ENCODE measurements at places on chromosomes 1 and 21. TPM values are rescaled to one million over a fixed set of nuclear protein-coding genes. Genes with fewer than 3 reads are reported as not detected.
A peak's percentile ranks its signal among the peaks of the same experiment; 100 is the strongest.

DNA sequence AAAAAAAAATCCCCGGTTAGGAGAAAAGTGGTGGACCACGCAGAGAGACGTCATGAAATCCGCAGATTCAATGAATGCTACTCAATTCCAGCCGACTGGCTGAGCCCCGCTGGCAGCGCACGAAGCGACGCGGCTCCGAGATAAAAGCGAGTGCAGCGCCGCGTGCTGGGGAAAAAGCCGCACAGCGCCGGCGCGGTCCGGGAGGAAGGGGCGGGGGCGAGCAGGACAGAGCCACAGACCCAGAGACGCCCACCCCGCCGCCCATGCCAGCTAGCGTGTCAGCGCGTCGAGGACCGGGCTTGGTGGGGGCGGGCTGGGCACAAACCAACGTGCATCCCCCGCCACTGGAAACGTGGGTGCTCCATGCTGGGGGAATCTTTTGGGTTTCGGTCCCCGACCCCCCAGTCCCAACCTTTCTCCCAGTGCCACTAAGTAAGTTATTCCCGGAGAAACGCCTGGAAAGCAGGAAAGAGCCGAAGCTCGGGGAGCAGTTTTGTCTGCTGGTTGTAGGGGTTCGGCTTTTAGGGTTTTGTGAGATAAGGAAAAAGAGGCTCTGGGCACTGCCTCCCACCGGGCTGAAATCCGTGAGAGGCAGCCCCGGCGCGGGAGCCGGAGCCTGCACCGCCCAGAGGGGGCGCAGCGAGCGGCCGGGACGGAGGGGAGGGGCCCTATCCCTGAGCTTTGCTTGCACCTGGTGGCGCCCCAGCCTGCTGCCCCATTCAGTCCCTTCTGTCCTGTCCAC lies at the start of gene KCNJ6:
TSS of gene KCNJ6 (minus strand) at position 148 of the 742 bp plus-strand sequence. CDS start 75,775 bp downstream, outside the sequence.
- DNase-seq = no peak

DNA sequence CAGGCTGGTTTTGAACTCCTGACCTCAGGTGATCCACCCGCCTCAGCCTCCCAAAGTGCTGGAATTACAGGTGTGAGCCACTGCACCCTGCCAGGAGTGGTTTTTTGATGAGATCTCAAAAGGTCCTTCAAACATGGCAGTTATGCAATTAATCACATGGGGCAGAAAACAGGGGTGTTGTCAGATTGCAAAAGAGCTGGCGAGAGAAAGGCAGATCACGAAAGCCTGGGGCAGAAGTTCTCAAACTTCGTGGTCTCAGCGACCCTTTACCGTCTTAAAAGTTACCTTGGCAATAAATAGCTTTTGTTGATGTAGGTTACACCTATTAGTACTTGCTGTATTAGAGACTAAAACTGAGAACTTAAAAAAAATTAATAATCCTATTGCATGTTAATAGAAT lies 16.1 kb downstream of the CNR2 start:
- DNase-seq = no peak

Gene SPRR1A
- total RNA-seq = not detected

- no peak for DNase-seq
Observed at GRCh38 chr1:85417876-85418275, 47.1 kb downstream of the DDAH1 start.

Gene GBP7
- total RNA-seq = not detected

- DNase-seq = no peak
Observed at GRCh38 chr1:9827558-9828185, 3.9 kb upstream of the CLSTN1 start.

Gene MSTO1
- 10.4 TPM for total RNA-seq

- no peak for DNase-seq
Observed at GRCh38 chr21:33046455-33046854, 20.7 kb downstream of the OLIG2 start.

Gene SLAMF9
- total RNA-seq = not detected

DNA sequence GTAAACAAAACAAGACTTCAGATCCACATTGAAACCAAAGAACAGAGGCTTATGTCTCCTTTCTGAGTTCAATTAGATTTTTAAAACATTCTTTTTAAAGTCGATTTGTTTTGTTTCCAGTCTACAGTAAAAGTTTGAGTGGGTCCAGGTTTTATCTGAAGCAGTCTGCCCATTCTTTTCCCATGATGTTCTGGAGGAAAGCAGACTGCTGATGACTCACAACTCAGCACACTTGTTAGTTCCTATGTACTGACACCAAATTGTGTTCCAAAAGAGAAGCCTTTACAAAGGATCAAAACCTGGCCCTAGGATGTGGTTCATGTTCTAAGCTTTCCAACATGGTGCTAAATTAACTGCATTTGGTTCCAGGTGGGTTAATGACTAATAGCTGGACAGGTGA lies 11.4 kb upstream of the CCN1 start:
- no peak for DNase-seq

- no peak for DNase-seq
Observed at GRCh38 chr1:207748737-207749528, 2.9 kb upstream of the CD46 start.

DNA sequence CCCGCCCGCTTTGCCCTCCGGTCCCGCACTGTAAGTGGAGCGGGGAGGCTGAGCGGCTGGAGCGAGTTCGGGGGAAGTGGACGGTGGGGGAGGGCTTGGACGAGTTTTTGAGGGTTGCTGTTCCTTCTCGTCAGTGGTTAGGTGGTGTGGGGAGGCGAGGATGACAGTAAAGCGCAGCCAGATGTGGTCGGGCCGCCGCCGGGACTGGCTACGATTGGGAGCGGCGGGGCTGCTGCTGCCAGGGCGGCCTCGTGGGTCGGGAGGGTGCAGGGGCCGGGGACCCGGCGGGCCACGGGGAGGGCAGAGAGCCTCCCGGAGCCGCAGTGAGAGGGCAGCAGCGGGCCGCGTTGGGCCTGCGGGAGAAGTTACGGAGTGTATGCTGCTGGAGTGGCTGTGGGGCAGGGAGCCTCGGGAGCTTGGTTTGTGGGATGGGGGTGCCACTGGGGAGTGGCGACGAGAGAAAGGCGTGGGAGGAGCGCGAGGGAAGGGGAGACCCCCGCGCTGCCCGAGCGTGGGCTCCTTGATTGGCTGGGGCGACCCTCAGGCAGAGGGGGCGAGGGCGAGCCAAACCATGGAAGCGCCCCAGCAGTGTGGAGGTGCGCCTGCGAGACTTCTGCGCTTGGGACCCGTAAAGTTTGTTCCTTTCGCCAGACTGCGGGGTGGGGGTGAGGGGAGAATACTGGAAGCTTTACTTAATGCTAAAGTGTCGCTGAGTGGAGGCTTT lies 2.1 kb downstream of the ADGRL2 start:
- no peak for DNase-seq

DNA sequence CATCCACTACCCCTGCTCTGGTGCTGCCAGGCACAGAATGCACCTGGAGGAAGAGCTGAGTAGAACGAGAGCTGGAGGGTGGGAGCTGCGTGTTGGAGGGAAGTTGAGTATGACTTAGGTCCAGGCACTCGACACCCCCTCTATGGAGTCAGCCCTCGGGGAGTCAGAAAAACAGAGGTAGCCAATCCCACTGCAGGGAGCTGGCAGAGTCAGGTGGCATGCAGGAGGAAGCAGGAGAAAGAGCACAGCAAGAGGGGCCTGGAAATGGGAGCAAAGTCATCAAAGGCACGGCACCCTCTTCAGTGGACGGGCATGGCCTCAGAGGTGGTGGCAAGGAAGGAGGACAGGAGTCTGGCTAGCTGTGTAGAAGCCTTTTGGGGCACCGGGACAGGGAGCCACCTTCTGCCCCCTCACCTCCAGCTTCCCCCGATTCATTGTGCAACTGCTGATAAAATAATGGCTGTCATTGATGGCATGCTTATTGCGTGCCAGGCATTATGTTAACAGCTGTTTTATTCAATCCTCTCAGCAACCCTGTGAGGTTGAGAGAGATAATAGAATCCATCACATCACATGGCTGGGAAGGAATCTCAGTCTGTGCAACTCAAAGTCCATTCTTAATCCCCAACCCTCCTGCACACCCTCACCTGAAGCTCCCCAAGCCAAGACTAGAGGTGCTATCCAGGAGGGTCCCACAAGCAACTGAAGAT lies 42.0 kb downstream of the C1orf198 start:
- DNase-seq = peak; percentile 53

GRCh38 chr1:215418876-215419447 lies 148.1 kb upstream of the KCTD3 start:
- DNase-seq = no peak

DNA sequence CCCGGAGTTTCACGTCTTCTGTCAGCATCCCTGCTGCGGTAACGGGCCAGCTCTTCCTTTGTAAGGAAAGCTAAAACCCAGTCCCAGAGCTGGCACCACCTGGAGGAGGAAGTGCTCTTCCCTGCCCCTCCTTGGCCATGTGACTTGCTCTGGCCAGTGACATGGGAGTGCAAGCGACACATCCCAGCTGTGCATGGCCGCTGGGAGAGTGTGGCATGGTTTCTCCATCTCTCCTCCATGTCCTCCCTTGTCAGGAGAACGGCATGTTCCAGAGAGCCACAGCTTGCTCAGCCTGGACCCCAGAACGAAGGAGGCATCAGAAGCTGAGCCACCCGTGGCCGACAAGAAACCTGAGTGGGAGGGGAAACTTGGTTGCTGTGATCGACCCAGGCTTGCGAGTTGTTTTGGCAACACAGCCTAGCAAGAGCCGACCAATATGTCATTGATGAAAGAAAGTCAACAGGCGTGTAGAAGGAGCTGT lies 2.7 kb upstream of the PRXL2B start:
- DNase-seq = no peak

Gene SLFNL1
- 0.17 TPM for total RNA-seq

Gene ELAPOR1
- total RNA-seq = not detected

DNA sequence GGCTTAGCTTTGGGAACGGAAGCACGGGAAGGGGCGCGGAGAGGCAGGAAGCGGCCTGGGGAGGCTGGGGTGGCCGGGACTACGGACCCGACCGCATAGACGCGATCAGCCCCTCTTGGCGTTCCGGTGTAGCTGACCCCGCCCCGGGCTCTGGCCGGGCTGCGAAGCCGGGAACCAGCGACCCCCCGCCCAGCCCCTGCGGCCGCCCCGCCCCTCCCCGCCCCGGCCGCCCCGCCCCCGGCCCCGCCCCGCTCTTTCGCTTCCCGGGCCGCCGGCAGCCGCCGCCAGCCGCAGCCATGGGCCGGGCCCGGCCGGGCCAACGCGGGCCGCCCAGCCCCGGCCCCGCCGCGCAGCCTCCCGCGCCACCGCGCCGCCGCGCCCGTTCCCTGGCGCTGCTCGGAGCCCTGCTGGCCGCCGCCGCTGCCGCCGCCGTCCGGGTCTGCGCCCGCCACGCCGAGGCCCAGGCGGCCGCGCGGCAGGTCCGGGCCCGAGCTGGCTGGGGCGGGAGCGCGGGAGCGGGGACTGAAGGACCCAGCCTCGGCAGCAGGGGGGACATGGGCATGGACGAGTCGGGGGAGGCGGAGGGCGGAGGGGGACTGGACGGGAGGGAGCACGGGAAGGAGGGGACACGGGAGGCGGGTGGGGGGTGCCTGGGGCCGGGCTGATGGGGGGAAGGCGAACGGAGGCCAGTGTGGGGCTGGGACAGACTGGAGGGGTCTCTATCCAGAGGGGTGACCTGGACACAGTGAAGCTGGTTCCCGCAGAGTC lies at the start of gene SELENON:
TSS of gene SELENON (plus strand) at position 259 of the 768 bp plus-strand sequence. CDS start at position 297, 38 bp downstream.
- no peak for DNase-seq

Gene OR6K3
- total RNA-seq = not detected

GRCh38 chr1:18955441-18956192 lies 859 bp downstream of the IFFO2 start:
- DNase-seq = no peak

GRCh38 chr1:161157867-161158266 lies 1.4 kb upstream of the USP21 start:
- no peak for DNase-seq

Gene PDE4B
- total RNA-seq = 5.7 TPM

Gene NPL
- 6.6 TPM for total RNA-seq

Gene INSRR
- not detected for total RNA-seq

- DNase-seq = no peak
Observed at GRCh38 chr1:209675565-209676154, 448 bp downstream of the G0S2 start.

Gene FAM72C
- not detected for total RNA-seq

DNA sequence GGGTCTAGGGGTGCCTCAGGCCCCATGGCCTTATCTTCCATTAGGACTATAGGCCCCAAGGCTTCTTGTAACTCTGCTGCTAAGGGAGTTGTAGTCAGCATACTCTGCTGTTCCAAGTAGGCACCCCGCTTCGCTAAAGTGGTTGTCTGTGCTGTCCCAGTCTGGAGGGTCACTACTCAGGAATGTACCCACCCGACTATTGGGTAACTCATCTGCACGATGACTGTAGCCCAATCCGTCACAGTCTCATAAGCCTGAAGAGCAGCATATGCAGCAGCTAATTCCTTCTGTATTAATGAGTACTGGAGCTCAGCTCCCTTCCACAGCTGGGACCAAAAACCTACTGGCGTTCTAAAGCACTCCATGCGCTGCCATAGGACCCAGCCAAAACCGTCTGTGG lies 111.0 kb downstream of the GDAP2 start:
- DNase-seq = no peak

Gene RIIAD1
- not detected for total RNA-seq

Gene PM20D1
- not detected for total RNA-seq

GRCh38 chr1:181141431-181141910 lies 53.0 kb downstream of the IER5 start:
- DNase-seq = no peak

Gene PPM1J
- 3.2 TPM for total RNA-seq

DNA sequence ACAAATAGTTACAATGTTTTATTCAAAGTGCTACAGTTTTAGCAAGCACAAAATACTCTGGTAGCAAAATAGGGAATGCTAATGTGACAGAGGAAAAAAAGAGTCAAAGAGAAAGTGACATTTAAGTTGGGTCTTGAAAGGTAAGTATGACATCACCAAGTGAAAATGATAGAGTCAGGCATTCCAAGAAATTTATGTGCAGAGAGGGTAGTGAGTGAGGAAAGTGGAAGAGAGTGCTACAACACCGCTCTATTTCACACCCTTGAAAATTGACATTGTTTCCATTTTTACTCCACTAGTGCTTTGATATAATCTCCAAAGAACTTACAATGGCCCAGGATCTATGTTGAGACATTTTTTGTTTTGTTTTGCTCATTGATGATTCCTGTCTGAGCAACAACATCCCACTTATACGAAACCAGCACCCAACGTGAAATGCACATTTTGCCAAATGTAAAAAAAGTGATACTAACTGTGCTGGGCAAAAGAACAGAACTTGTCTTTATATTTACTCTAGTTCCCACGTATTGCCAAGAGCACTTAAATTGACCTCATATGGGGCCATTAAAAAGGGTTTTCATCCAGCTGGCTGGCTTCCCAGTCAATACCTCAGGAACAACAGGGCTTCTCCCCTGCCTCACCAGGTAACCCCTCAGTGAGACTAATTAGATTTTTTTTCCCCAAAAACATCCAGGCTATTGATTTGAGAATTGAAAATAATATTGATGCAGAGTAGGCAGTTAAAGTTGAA lies 206.3 kb upstream of the NR5A2 start:
- no peak for DNase-seq

DNA sequence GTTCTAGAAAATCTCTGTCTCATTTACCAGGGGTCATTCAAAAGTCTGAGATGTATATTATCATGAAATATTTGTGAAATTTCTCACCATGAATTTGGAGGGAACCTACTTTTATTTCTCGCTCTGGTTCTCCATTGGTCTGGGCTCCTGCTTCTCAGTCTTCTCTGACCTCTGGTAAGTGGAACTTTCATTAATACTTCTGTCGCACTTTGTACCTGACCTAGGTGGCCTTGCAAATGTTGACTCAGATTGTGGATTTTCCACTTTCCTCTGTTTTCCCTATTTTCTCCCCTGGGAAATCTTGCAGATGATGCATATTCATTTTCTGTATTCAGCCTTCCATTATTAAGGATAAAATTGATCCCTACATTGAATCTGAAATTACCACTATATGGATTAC lies 53.2 kb downstream of the LRIG2 start:
- no peak for DNase-seq

All from esophagus muscularis mucosa (tissue), 4 donors.